ENCODE measurements at places on chromosomes 4 and X.

GRCh38 chrX:25527596-25527995, 511.8 kb upstream of the ARX start:
- DNase-seq = no peak

DNA sequence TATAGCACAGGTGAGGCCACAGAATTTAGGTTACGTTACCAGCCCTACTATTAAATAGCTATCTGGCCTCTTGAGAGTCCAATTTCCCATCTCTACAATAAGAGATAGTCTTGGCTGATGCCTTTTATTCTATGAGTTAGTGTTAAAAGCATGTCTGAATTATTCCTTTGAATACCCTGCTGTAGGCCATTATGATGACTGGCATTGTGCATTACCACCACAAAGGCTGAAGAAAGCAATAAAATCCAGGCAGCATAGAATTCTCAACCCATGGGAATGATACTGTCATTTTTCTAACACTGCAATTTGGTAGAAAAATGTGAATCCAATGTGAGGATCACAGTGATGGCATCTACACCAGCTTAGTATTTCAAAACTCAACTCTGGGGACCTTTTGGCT, 51.4 kb downstream of the OTC start:
- DNase-seq = no peak

GRCh38 chr4:36325926-36326325, 44.5 kb downstream of the DTHD1 start:
- no peak for DNase-seq

GRCh38 chr4:92163348-92163747, 140.4 kb upstream of the GRID2 start:
- DNase-seq = no peak

DNA sequence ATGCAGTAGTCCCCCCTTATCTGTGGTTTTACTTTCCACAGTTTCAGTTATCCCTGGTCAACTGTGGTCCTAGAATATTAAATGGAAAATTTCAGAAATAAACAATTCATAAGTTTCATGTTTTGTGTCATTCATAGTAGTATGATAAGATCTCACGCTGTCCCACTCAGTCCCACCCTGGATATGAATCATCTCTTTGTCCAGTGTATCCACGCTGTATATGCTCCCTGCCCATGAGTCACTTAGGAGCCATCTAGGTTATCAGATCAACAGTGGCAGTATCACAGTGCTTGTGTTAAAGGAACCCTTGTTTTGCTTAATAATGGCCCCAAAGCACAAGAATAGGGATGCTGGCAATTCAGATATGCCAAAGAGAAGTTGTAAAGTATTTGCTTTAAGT, 16.2 kb upstream of the SYTL4 start:
- DNase-seq = no peak

GRCh38 chr4:76563454-76564122, 128.6 kb downstream of the SHROOM3 start:
- no peak for DNase-seq

- no peak for DNase-seq
These were observed 217.5 kb upstream of the DKK2 start for GRCh38 chr4:107253579-107254068.

DNA sequence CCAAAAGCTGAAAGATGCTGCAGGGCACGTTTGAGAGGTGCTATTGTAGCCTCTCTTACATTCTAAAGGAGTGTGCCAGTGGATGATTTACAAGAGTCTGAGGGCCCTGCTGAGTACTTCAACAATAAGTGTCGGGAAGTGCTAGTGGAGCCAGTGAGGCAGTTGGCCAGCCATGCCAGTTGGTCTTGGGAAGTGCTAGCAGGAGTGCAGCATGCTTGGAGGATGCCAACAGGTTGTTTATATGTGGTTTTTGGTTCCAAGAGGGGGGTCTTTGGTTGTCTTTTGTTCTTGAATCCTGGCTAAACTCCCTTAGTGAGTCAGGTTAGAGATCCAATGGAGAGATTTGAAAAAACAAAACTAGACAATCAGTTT, 335.3 kb downstream of the PABPC4L start:
- DNase-seq = peak; percentile 19

Data from DMS79 treated with DMSO at 0.1 percent for 48 hours (cell line).